ENCODE measurements at places on chromosomes 16 and 17. TPM values are rescaled to one million over a fixed set of nuclear protein-coding genes. Genes with fewer than 3 reads are reported as not detected.

- peak; percentile 61 for DNase-seq
These were observed 4.5 kb upstream of the NAT9 start for GRCh38 chr17:74780443-74781238.

DNA sequence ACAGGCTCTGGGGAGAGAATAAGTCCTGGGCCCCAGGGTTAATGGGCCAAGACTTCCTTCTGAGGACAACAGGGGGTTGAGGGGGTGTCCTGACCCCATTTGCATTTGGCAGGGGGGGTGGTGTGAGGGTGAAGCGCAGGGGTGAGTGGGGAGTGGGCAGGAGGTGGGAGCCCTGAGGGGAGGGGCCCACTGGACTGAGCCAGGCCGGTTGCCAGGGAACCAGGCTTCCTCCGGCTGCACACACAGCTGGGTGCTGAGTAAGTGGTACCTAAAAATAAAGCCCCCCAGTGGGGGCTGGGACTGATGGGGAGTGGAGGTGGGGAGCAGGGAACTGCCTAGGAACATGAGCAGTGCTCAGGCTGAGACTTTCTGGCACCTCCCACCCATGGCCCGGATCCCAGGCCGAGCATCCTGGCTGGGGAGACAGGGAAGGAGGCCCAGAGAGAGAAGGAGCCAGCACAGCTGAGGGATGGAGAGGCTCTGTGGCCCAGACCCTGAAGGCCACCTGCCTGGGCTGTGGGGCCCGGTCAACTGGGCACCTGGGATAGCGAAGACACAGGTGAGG, 7.5 kb upstream of the RASD1 start:
- DNase-seq: no peak

DNA sequence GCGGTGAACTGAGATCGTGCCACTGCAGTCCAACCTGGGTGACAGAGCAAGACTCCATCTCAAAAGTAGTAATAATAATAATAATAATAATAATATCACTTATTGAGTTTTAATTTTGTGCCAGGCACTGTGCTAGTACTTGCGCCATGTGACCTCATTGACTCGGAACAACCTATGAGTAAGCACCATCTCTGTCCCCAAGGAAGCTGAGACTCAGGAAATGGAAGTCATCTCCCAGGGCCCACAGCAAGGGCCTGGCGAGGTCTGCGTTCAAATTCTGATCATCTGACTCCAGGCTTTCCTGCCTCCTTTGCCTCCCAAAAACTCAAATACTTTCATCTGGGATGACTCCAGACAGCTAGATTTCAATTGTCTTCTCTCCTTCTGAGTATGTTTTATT, 162.9 kb downstream of the SEC14L1 start:
- peak; percentile 58 for DNase-seq

Gene HIGD1B
- not detected for total RNA-seq

Gene KRT40
- total RNA-seq: not detected

Gene TRPV2
- total RNA-seq: 0.30 TPM

Gene TMEM238L
- not detected for total RNA-seq

Gene KRT12
- not detected for total RNA-seq

Data from MG63 (cell line).